Pancreas (tissue), 10 donors: ENCODE measurements at places on chromosomes 13 and 19. TPM values are rescaled to one million over a fixed set of nuclear protein-coding genes. Genes with fewer than 3 reads are reported as not detected.

DNA sequence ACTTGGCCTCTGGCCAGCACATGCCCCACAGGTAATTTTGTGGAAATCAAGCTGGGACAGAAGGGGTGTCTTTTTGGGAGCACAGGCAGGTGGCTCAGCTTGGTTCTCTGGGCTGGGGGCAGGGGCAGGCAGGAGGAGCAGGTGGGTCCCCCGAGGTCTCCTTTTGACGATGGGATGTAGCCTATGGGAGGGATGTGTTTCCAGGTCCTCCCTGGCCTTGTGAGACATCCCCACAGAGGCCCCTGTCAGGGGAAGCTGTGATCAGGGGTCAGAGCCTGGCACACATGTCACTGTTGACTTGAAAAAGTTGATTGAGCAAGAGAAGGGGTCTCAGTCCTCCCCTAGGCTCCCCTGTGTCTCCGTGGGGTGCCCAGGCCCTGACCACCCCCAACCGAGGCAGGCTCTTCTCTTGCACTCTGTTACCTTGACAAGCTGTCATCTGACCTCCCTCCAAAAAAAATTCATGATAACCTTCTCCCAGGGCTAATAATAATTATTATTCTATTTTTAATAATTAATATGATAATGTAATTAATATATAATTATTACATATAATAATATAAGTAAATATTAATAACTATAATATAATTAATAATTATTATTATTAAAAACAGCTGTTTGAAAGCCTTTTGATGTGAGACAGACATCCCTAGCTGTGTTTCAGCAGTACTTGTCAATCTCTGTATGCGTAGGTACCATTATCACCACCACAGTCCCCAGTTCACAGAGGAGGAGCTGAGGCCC, 116.2 kb downstream of the ZDHHC20 start:
- no peak for DNase-seq

DNA sequence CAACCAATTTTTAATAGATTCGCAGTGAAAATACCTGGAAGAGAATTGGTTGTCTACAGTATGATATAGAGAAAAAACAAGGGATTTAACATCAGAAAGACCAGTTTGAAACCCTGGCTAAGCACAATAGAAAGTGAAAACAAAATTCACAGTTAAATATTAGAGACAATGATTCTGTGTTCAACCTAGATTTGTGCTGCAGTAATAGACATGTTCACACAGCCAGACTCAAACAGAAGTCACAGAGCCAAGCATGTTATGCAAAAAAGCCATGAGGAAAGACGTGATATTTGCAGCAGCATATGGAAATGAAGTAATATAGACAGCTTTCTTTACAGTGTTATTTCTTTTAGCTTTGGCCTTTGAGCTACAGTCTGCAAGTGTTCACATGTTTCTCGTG, 48.1 kb downstream of the SCEL start:
- no peak for DNase-seq

GRCh38 chr19:48967346-48968178, 2.5 kb downstream of the FTL start:
- DNase-seq = peak; percentile 62

The PLPP2 gene
- total RNA-seq = 44.0 TPM

- no peak for DNase-seq
These were observed 27.7 kb downstream of the MCF2L start for GRCh38 chr13:112996671-112997091.

GRCh38 chr13:107450931-107451330, 764.4 kb downstream of the LIG4 start:
- no peak for DNase-seq

The RDH8 gene
- not detected for total RNA-seq

DNA sequence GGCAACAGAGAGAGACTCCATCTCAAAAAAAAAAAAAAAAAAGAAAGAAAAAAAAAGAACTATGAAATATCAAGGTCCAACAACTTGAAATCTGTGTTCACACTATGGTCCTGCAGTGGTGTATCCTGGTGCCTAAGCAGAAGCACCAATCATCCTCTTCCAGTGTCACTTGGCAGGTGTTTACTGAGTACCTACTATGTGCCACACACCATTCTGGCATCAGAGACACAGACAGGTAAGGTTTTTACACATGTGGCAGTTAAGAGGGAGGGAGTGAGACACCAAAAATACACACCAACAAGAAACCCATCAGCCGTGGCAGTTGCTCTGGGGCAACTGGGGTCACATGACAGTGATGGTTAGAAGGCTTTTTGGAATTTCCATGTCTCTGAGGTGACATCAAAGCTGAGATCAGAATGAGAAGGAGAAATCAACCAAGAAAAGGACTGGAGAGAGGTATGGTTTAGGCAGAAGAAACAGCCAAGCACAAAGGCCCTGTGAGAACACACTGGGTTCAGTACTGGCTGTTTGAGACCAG, 17.6 kb downstream of the PBX4 start:
- no peak for DNase-seq
